ENCODE measurements at places on chromosomes 5 and 9.
A peak's percentile ranks its signal among the peaks of the same experiment; 100 is the strongest.

- no peak for DNase-seq
Measured at GRCh38 chr5:150774145-150774544, 4.4 kb upstream of the SMIM3 start.

GRCh38 chr9:89996773-89997172, 392.0 kb downstream of the GADD45G start:
- no peak for DNase-seq

- DNase-seq = no peak
Measured at GRCh38 chr5:68405784-68406743, 190.5 kb downstream of the PIK3R1 start.

DNA sequence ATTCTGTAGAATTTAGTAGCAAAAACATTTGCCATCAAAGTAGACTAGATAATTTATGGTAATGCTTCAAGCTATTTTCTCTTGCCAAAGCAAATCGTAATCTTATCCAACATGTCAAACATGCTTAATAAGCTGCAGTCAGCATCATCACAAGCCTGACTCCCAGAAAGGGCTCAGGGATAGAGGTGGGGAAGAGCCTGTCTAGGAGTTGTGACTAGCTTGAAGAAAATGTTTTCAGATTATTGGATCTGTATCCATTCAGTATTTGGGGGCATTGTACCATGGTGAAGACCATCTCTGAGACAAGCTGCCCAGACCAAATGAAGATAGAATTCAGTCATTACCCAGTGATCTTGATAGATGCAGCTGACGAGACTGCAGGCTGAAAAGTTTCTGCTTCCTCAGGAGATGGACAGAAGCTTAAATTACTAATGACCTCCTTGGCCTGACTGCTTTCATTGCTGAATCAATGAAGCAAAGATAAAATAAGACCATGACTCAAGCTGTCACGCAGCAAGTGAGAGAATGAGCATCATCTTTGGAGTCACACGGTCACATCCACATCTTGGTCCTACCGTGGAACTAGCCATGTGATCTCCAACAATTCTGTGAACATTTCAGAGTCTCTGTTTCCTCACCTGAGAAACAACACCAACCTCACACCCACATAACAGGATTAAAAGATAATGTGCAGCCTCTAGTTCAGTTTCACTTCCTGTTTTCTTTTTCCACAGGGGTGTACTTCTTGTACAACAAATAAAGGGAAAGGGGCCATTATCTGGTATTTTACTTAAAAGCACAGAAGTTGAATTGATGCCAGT, 9.4 kb downstream of the ERAP2 start:
- DNase-seq = no peak

DNA sequence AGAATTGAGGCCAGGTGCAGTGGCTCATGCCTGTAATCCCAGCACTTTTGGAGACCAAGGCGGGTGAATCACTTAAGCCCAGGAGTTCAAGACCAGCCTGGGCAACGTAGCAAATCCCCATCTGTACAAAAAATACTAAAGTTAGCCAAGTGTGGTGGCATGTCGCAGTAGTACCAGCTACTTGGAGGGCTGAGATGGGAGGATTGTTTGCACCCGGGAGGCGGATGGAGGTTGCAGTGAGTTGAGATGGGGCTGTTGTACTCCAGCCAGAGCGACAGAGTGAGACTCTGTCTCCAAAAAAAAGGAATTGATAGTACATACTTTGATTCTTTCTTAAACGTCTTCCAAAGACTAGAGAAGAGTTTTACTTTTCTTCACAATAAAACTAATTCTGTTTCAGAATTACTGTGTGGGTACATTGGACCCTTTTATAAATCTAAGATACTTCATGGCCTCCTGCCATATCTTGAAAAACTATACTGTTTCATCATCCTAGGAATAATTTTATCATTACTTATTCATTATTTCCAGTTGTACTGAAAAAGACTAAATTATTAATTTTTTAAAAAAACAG, 132.0 kb upstream of the GRHPR start:
- no peak for DNase-seq

DNA sequence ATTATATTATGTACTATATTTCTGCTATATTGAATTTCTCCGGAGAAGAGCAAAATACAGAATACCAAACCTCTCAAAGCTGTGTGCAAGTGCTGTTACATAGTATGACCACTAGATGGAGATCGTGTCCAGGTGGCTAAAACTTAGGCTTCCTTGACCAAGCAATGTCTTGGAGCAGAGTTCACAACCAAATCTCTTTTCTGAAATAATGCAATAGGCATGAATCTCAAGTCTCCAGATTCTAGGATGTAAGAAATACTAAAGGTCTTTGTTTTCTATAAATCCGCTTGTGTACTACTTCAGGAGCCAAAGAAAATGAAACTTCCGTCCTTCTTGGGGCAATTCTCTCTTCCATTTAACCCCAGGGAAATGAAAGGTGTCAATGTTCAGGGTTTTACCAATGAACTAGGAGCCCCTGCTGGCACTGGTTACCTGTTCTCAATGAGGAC, 181.5 kb upstream of the RAI14 start:
- peak; percentile 73 for DNase-seq

DNA sequence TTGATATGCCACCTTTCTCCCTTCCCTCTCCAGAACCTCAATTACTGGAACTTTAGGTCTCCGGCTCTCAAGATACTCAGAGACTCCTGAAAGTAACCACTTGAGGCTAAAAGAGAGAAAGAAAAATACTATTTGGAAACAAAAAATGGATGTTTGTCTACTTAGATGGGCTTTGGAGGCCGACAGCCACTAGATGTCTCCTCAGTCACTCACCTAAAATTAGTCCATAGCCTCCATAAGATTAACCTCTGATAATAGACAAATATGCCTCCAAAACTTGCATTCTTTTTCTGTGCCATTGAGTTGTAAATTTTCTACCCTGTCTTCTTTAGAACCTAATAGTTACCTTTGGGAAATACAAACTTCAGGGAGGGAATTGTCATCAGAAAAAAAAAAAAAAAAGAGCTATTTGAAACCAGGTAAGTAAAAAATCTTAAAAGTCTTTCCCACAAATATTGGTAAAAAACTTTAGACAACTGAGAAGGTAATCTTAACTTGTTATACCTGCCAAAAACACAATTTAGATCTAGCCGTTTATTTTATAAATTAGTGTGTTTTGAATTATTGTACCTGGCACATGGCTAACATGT, 11.2 kb upstream of the PCDH1 start:
- no peak for DNase-seq

DNA sequence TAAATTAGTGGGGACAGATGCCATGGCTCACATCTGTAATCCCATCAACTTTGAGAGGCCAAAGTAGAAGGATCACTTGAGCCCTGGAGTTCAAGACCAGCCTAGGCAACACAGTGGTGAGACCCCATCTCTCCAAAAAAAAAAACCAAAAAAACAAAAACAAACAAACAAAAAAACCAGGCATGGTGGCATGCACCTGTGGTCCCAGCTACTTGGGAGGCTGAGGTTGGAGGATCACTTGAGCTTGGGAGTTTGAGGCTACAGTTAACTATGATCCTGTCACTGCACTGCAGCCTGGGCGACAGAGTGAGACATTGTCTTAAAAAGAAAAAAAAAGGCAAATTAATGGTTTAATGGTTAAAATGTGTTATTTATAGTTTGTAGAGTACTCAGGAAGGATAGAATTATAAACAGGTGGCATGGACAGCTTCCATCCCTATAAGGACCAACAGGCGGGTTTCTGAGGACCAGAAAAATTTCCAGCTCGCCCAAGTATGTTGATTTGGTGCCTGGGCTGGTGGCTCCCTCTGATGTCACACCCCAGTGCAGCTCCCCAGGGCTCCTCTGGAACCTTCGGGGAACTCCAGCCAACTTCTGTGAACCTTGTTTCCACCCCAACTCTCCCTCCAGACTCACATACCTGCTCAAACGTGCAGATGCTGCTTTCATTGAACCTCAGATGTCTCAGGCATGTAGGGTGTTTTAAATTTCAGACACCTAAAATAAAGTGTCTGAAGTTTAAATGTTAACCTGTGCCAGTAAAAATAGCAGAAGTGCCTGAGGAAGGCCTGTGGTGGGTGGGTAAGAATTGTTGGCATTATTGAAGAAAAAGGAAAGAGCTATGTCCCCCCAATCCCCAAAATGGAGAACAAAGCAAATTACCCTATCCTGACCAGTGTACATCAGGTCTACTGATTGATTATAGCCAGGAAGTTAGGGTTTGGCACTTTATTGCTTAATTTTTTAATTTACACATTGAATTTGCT, 69.0 kb downstream of the TRIO start:
- no peak for DNase-seq

Data from NCI-H2081 (cell line).